Uterus (tissue), 4 donors: ENCODE measurements at places on chromosomes 4 and X. TPM values are rescaled to one million over a fixed set of nuclear protein-coding genes. Genes with fewer than 3 reads are reported as not detected.

Gene TLR10
- not detected for total RNA-seq

Gene COL4A5
- total RNA-seq = 125 TPM

Gene TDO2
- total RNA-seq = not detected

Gene DKK2
- not detected for total RNA-seq

Gene SSX4B
- total RNA-seq = not detected

Gene NXF2B
- total RNA-seq = not detected

Gene GAGE2A
- not detected for total RNA-seq

GRCh38 chr4:98728433-98728832 lies 70.0 kb upstream of the TSPAN5 start:
- DNase-seq = peak; percentile 16

- DNase-seq = no peak
Measured at GRCh38 chrX:107978707-107979307, 3.4 kb downstream of the TEX13B start.

DNA sequence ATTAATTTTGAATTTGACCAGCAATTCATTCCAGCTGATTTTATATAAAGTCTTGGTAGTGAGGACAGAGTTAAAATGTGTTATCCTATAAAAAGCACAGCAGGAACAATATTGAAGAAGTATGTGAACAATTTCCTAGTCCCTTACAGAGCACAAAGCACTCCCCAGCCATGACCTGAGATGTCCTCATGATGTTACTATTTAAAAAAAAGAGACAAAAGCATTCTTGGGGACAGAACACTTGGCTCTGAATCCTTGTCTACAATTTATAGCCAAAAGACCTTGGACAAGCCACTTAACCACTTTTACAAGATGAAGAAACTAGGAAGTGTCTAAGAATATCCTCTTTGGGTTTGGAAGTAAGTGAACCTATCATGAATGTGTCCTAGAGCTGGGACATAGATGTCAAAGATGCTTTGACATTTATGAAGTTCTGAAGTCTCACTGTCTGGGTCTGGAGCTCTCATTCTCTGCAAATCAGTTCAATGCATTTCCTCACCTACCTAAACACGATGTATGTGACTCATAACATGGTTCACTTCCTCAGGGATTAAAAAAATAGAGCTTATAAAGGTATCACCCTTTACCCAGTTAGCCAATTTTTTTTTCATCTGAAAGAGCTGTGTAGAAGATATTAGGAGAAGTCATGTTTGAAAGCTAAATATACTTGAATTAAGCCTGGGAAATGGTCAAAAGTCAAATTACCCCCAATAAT lies 61.4 kb downstream of the IGFBP7 start:
- DNase-seq = no peak

GRCh38 chrX:132624466-132624865 lies 135.6 kb upstream of the MBNL3 start:
- DNase-seq = no peak

DNA sequence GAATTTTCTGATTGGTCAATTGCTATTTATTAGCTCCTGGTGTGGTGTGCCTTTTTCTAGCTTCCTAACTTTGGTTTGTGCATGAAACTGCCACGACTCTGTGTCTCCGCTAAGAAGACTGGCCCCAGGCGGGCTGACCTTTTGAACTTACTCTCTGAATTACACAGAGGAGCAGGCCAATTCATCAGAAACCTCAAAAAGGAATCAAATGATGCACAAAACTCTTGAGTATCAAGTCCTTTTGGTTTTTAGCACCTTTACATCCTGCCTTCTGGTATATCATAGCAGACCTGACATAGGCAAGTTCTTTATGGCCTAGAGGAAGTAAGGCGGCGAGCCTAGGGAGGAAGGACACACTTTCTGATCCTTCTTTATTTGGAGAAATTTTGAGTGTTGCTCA lies 17.6 kb downstream of the TKTL1 start:
- no peak for DNase-seq

DNA sequence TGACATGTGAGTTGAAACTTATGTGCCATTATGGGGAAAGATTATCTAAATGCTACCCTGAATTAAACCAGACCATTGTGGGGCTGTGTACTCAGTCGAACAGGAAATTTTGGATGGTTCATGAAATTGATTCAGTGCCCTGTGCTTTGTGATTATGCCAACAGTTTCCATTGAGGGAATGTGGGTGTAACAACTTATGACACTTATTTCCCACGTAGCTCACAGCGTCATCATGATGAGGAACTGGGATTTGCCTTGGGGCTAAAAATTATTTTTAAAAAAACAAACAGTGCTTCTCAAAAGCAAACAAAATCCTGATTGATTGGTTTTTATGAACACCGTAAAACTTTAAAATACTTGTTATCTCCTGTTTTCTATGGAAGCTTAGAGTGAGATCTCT lies 8.3 kb upstream of the CLTRN start:
- no peak for DNase-seq

DNA sequence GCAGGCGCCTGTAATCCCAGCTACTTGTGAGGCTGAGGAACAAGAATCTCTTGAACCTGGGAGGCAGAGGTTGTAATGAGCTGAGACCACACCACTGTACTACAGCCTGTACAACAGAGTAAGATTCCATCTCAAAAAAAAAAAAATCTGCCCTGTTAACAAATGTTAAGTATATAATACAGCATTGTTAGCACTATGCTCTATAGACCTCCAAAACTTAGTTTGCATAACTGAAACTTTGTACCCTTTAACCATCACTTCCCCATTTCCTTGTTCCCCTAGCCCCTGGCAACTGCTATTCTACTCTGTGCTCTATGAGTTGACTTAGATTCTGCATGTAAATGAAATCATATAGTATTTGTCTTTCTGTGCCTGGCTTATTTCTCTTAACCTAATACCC lies 76.7 kb downstream of the TAB3 start:
- no peak for DNase-seq

GRCh38 chr4:77795326-77795725 lies 23.8 kb downstream of the CNOT6L start:
- no peak for DNase-seq

GRCh38 chr4:10929818-10930217 lies 245.2 kb upstream of the CLNK start:
- no peak for DNase-seq

DNA sequence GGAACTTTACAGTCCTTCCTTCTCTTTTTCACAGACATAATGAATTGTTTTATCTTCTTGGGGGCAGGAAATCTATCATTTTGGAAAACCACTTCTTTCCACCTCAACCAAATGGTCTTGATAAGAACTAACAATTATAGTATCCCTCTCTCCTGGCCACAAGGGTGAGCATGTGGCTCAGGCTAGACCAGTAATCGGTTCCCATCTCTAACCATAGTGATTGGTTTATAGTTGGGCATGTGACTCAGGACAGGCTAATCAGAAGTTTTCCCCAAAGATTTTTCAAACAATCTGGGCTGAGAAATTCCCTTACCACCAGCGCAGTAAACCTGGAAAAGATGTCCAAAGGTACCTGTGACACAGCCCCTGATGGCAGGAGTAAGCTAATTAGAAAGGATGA lies 4.0 kb upstream of the CXorf66 start:
- no peak for DNase-seq

DNA sequence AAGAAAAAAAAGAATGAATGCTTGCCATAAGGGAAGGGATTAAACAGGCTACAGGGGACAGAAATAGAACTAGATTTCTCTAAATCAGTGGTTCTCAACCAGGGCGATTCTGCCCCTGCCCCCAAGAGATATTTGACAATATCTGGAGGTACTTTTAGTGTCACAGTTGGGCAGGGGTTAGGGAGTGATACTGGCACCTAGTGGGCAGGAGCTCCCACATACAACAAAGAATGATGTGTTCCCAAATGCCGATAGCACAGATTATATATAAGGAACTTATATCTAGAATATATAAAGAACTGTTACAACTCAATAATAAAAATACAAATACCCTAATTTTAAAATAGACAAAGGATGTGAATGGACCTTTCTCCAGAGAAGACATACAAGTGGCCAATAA lies 14.7 kb downstream of the S100G start:
- DNase-seq = no peak

GRCh38 chr4:112182604-112183003 lies 37.4 kb downstream of the FAM241A start:
- no peak for DNase-seq

DNA sequence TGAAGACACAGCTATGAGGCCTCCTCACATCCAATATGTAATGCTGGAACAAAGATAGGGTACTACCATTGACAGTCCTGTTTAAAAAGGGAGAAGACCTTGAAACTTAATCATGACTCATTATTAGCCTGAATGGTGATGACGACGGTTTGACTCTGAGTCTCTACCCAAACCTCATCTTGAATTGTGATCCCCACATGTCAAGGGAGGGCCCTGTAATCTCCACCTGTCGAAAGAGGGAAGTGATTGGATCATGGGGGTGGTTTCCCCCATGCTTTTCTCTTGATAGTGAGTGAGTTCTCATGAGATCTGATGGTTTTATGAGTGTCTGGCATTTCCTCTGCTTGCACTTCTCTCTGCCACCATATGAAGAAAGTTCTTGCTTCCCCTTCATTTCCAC lies 395.3 kb upstream of the CPEB2 start:
- DNase-seq = no peak

DNA sequence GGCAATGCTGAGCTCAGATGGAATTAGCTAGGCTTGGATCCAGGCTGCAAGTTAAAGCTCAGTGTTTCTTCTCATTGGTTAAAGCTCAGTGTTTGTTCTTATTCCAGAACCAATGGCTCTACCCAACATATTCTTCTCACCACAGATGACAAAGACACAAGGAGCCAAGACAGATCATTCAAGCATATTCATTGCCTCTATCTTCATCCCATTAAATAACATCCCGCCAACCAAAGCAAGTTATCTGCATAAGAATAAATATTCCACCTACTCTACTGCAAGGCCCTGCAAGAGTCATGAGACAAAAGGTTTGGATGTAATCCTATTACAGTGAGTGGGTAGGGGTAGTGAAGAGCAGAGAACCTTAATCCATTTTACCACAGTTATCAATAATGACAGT lies 766.5 kb downstream of the C4orf33 start:
- no peak for DNase-seq

GRCh38 chr4:99754756-99755155 lies 61.9 kb upstream of the DAPP1 start:
- no peak for DNase-seq

DNA sequence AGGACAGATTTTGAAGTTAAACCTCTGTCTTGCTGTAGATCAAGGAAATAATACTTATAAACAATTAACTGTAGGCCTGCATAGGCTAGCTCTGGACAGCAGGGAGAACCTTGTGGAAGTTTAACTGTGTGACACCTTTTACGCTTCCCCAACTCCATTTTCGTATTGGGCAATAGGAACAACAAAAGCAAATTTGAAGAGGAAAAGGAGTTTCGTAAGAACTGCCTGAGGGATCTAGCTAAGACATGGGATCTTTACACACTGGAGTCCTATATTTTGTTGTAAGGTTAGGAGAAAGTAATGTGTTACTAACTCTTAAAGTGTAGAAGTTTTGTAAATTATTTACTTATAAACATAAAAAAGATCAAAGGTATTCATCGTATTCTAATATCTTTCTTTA lies 324.9 kb upstream of the CASK start:
- DNase-seq = no peak

DNA sequence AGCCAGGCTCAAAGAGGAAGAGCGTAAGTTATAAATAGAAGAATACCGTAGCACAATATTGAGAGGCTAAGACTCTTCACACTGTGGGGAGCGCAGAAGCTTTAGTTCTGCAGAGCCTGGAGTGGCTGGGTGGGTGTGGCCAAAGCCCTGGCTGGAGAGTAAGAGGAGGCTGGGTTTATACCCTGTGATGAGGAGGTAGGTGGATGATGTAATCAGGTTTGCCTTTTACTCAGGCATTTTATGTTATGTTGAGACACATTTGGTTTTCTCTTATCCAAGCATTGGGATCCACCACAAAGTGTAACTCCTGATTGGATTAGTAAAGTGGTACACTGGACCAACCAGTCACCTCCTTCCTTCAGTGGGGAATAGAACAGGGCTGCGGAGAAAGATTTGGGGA lies 13.9 kb downstream of the CDS1 start:
- DNase-seq = no peak

DNA sequence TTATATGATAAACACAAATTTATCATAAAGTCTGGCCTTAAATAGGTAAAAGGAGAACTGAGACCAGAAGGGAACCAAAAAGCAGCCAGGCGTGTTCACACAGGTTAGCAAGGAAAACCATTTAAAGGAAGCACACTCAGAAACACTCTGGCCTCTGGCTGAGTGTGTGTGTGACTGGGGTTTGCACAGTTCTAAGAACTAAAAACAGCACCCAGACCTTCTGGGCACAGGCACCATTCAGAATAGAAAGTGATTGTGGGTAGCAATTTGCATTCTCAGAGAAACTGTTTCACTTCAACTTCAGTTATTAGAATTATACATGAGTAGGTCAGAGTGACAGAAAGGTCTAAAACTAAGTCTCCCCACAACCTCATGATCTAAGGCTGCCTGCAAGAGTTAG lies 10.0 kb downstream of the GPR82 start:
- DNase-seq = no peak

DNA sequence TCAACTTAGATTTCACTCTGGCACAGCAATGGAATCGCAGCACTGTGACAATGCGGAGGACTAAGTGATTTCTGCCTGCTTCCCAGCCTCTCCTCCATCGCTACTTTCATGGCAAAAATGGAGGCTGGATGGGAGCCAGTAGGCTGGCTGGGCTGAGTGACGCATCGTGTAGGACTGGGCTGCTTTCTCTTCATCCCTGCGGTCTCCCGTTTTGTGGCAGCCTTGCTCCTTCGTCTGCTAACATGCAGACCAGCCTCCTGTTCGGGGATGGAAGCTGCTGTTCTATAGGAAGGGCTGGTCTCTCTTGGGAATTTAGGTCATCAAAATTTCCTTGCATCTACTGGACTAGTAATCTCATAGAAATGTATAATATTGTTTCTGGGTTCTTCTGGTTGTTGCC lies 15.8 kb upstream of the RGS12 start:
- DNase-seq = no peak

GRCh38 chrX:69142788-69143469 lies 22.3 kb downstream of the PJA1 start:
- DNase-seq = no peak

DNA sequence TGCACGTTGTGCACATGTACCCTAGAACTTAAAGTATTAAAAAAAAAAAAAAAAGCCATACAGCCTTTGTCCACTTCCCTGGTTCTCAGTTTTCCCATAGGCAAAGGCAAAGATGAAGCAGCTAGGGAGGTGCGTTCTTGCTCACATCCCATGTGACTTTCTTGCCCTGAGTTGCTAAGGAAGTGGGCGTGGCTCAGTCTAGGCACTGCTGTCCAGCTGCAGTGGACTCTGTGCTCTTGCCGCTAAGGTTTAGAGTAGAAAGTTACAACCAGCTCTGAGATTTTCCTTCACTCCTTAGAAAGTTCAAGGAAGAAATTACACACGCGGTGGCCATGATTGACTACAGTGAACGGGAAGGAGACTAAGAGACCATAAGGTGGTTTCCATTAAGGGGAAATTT lies 144.7 kb downstream of the NAA11 start:
- no peak for DNase-seq

DNA sequence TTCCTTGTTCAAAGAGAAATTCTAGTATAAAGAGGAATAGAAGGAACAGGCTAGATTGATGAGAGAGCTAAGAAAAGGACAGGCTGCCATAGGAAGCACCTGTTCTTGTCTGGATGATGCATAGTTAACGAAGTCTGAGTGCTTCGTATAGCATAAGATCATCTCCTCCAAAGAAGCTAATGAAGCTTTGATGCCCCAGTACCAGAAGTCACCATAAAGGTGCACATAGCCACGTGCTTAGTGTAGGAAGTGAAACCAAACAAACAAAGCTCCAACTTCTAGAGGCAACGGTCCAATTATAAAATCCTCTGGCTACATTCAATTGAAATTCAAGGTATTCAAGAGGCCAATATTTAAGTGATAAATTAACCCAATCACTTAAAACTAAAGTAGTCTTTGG lies 31.0 kb downstream of the AFAP1 start:
- no peak for DNase-seq

- no peak for DNase-seq
Measured at GRCh38 chrX:15939737-15940136, 85.1 kb upstream of the AP1S2 start.
